ENCODE measurements at places on chromosomes 16 and 17.

DNA sequence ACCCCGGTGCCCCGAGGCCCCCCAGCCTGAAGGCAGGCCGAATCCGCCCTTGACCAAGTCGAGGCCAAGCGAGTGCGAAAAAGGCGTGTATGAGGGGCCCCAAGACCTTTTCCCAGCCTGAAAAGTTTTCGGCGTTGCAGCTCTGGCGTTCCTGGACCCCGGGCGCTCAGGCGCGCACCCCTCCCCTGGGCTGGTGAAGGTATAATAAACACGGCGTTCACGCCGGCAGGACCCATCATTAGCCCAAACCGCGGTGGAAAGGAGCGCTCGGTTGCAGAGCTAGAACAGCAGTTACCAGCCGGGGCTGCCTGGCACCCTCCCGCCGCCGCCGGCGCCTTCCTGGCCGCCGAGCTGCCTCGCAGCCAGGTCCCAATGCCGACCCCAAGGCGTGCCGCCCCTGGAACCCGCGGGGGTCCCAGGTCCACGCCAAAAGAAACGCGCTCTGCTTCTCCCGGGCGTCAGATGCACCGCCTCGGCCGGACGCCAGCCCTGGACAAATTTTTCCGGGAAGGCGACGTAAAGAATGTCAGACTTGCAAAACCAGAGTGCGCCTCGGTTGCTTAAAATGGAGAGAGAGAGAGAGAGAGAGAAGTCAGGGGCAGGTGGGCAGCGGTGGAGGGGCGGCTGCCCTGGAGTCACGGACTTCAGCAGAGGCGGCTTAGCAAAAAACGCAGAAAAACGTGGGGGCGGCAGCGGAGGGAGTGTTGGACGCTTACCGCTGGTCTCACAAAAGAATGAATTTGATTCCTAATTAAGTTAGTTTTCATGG is 11.5 kb upstream of the FOXF1 start:
- DNase-seq: no peak

DNA sequence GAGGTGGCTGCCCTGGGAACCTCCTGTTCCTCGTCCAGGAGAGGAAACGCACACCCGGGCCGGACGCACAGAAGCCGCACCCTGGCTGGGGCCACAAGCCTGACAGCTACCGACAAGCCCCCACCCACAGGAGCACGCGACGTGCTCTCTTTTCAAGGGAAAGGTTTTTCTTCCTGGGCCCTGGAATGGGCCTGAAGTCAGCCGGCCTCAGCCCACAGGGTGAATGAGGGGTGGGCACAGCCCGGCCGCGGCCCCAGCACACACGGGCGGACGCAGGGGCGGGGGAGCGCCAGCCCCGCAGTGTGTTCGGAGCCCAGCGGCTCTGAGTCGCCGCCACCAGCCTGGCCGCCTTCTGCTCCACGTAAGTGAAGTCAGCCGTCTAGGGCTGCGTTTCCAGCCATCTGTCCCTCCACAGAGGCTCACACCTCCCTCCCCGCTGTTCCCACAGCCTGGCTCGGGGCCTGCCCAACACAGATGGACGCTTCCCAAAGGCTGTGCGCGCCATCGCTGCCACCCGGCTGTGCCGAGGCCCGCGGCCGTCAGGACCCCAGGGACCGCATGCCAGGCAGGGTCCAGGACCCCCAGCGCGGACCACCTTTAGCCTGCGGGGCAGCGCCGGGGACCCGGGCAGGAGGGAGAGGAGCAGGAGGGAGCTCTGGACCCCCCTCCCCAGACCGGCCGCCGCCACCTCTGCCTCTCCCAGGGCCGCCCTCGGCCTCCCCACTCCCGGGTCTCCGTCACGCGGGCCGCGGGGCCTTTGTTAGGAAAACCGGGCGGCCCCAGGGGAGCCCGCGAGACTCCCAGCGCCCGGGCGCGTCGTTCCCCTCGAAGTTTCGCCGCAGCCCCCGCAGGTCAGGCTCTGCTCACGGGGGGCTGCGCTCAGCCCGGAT is 36.8 kb downstream of the CBFA2T3 start:
- no peak for DNase-seq

DNA sequence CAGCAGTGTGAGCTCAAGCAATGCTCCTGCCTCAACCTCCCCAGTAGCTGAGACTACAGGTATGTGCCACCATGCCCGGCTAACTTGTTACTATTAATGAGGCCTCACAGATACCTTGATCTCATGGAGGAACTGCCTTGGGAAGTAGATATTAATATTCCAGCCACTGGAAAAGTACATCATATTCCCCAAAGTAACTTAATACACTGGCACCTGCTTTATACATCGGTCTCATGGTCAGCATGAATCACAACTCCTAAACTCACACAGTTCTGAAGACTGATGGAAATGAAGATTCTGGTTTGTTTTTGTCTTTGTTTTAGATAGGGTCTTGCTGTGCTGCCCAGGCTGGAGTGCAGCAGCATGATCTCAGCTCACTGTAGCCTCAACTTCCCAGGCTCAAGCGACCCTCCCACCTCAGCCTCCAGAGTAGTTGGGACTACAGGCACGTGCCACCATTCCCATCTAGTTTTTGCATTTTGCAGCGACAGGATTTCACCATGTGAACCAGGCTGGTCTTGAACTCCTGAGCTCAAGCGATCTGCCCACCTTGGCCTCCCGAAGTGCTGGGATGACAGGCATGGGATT is 28.2 kb downstream of the ADCY9 start:
- no peak for DNase-seq

DNA sequence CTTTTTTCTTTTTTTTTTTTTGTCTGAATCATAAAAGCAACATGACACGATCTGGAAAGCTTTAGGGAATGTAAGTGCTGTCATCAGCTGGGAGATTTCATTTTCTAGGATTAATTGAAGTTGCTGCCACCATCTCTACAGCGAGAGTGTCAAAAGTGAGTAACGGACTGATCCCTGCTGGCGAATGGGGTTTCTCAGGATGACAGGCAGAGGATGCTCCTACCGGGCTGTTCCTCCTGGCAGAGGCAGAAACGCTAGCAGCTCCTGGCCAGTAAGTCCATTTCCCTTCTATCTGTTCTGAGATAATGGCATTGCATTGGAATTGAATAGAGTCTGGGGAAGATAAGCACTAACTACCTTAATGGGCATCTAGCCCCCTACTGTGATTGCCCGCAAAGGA is 80.5 kb upstream of the KIFC3 start:
- no peak for DNase-seq

GRCh38 chr16:14193316-14193871 is 122.3 kb downstream of the MRTFB start:
- DNase-seq: no peak

DNA sequence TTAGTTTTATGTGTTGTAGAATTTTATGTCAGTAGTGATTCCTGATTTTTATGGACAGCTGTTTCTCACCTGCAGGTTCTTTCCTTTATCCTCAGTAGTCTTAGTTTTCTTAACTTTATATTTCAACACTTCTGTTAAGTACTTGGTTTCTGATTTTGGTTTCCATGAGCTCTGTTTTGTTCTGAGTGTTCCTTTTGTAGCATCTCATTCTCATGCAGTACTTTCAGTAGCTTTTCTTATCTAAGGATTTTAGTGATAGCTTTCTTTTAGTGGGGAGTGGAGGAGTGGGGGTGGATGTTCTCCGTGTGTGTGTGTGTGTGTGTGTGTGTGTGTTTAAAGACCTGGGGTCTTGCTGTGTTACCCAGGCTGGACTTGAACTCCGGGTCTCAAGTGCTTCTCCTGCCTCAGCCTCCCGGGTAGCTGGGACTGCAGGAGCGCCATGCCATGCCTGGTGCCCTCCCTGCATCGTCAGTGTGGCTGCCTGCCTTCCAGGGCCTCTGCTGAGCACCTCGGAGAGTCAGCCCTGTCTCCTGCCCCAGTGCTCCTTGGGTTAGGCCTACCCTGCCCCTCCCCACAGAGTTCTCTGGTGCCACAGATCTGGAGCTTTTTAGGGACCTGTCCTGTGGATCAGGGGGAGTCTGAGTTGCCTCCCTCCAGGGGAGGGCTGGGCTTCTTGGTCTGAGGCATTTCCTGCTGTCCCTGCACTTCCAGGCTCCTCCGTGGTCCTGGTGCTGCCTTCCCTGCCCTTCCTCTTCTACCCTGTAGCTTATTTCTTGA is 4.3 kb upstream of the ZNF750 start:
- DNase-seq: no peak

GRCh38 chr17:3865176-3865575 is 19.1 kb upstream of the NCBP3 start:
- no peak for DNase-seq

GRCh38 chr17:27290916-27291598 is 2.9 kb upstream of the WSB1 start:
- DNase-seq: no peak

DNA sequence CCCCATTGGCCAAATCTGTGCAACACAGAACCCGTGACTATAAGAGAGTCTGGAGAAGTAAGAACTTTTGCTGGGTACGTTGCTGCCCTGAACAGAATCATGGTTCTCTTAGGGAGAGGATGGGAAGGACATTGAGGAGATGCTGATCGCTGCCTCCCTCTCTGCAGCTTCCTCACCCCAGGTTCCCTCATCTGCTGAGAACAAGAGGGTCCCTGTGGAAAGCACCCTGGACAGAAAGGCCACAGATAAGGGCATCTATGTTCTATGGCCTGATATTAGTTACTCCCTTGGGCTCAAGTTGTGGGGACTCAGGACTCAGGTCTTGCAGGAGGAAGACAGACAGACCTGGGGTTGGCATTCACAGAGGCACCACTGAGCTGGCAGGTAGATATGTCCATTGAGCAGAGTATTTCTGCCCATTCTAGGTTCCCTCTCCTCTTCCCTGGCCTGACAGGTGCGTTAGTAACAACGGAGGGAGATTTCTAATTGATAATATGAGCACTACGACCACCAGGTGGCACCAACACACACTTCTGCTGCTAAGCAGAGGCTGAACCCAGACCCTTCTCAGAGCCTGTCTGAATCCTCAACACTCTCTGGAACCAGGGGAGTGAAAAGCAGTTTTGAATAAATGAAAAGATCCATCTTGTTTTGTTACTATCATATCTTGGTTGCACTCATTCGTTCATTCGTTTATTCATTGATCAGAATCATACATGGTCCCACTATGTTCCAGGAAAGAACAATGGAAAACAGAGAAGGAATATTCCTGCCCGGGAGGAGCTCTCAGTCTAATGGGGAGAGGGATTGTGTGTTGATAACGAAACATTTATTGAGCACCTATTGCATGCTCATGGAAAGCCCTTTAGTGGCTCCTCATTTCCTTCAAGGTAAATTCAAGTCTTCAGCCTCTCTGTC is 56.4 kb downstream of the SLC6A2 start:
- DNase-seq: peak; percentile 27

GRCh38 chr17:64410750-64411490 is 20.3 kb upstream of the PECAM1 start:
- no peak for DNase-seq

DNA sequence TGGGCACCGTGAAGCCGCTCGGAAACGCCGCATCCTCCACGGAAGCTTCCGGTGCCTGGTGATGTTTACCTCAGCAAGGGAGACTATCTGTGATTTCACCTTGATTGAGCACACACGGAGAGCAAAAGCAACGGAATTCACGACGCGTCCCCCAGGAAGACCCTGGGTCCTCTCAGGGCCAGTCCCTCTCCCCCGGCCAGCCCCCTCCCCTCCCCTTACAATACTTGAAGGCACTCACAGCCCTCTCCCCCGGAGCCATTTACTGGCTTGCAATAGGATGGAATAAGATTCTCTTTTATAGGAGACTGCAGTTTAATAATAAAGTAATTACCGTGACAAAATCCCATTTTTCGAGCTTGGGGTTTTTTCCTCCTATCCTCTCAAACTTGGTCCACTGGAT is 104.7 kb downstream of the ENGASE start:
- DNase-seq: no peak

DNA sequence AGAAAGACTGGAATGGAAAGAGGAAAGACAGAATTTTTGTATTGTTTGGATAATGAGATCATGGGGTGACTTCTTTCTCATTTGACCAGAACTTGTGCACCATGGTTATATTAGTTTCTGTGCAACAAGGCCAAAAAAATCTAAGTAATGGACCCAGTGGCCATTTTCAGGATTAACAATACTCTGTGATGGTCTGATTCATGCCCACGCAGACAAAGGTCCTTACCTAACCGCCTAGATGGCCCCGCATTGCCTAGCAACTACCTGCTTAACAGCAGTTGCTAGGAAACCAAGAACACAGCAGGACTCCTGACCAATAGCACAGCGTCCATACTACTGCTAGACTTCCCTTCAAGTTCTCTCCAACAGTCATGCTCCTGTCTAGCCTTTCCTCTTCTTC is 22.4 kb downstream of the MIS12 start:
- no peak for DNase-seq

DNA sequence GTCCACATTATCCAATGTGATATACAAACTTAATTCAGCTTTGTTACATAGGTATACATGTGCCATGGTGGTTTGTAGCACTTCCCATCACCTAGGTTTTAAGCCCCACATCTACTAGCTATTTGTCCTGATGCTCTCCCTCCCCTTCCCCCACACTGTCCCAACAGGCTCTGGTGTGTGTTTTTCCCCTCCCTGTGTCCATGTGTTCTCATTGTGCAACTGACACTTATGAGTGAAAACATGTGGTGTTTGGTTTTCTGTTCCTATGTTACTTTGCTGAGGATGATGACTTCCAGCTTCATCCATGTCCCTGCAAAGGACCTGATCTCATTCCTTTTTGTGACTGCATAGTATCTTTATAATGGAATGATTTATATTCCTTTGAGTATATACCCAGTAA is 196.7 kb downstream of the CDH11 start:
- no peak for DNase-seq

GRCh38 chr17:47320879-47321502 is 2.8 kb upstream of the EFCAB13 start:
- no peak for DNase-seq

- no peak for DNase-seq
Observed at GRCh38 chr17:41915566-41915965, 3.2 kb downstream of the ACLY start.

DNA sequence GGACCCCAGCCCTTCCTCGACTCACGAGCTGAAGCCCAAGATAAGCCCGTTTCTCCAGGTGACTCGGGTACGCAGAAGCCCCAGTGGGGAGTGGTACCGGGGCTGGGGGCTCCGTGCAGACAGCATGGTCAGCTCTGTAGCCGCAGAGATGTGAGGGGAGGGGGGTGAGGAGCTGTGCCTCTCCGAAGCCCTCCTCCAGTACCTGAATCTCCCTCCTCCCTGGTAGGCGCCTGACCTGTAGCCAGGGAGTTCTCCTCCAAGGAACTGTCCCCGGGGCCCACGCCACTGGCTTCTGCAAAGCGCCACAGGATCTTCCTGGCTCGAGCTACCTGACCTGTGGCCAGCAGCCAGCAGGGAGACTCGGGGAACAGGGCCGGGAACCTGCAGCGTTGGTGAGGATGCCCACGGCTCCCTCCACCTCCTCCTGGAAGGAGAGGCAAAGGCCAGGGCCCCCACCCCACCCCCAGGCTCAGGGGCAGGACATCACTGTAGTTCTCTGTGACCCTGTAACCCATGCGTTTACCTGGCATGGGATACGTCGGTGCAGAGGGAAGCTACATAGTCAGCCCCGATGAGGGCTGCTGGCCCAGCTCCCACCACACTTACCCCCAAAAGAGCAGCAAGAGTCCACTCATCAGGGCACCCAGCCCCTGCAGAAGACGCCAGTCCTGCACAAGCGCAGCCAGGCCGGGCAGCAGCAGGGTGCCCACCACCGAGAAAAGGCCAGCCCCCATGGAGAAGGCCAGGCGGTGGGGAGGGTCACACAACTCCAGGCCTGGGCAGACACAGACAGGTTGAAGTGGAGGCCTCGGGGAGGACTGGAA is 1.7 kb downstream of the SLC22A31 start:
- DNase-seq: no peak
